GM12891 (cell line): ENCODE measurements at places on chromosomes 2 and 18.

DNA sequence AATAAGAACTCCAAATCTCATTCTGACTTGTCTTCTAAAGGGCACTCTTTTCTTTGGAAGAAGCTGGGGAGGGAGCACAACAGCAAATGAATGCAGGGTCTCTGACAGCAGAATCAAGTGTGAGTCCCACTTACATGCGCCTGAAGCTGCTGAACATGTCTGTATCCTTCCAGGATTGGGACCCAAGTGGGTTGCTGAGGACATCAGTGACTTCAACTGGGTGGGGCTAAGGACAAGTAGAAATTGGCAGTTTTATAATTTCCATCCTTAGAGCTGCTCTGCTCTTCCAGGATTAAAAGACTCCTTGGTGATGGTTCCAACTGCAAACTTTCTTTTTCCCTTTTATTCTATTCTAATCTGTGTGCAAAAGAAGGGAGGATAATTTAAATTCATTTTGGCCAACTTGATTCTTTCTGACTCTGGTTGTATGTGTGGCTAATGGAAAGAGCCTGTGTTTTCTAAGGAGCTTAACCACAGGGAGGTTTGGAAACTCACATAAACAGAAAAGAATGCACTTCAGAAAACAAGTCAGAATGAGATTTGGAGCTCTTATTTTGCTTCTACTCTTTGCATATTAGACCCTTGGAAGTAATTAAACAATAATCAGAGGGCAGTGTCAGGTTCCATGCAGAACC is 20.6 kb downstream of the ANTXR1 start:
- no peak for DNase-seq

GRCh38 chr2:134079373-134079772 is 174.5 kb upstream of the MGAT5 start:
- peak; percentile 35 for DNase-seq

- no peak for DNase-seq
These were observed 94.5 kb downstream of the KCNF1 start for GRCh38 chr2:11006191-11006590.

DNA sequence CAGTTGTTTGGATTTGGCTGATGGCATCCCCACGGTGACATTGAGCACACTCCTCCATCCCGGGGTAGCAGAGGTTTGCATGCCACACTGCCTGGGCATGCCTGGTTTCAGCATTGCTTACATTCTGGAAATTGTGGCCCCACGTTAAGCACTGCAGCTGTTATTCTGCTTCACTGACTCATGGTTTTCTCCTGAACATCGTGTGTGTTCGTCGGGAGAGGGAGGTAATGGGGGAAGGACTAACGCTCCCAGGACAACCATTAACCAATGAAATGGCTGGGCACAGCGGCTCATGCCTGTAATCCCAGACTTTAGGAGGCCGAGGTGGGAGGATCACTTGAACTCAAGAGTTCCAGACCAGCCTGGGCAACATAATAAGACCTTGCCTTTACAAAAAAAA is 28.2 kb upstream of the YWHAQ start:
- no peak for DNase-seq

DNA sequence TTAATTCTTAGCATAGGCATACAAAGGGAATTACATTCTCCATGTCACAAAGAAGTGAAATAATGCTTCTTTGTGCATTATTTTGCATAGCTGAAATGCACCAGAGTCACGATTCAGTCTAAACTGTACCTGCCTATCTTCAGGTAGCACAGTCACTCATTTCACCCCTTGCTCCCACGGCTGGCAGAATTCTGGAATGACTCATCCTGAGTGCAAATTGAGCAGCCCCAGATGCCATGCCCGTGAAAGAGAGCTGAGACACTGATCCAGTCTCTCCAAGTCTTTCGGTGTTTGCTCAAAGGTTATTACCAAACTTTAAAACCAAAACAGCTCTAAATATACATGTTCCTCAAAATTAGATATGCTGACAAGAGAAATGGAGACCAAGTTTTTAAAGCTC is 168.3 kb upstream of the POU3F3 start:
- no peak for DNase-seq
